Activated naive CD4-positive, alpha-beta T cell (primary cell): ENCODE measurements at places on chromosomes 2 and 18.

- peak; percentile 16 for DNase-seq
Observed at GRCh38 chr2:126527836-126528490, 128.0 kb upstream of the GYPC start.

- no peak for DNase-seq
Observed at GRCh38 chr2:201414099-201415023, 36.9 kb downstream of the TRAK2 start.

GRCh38 chr2:101658387-101658786, 39.1 kb upstream of the MAP4K4 start:
- no peak for DNase-seq

GRCh38 chr2:28403370-28403956, 10.8 kb downstream of the FOSL2 start:
- DNase-seq = no peak

- no peak for DNase-seq
Observed at GRCh38 chr2:36783246-36783645, 86.7 kb downstream of the VIT start.

DNA sequence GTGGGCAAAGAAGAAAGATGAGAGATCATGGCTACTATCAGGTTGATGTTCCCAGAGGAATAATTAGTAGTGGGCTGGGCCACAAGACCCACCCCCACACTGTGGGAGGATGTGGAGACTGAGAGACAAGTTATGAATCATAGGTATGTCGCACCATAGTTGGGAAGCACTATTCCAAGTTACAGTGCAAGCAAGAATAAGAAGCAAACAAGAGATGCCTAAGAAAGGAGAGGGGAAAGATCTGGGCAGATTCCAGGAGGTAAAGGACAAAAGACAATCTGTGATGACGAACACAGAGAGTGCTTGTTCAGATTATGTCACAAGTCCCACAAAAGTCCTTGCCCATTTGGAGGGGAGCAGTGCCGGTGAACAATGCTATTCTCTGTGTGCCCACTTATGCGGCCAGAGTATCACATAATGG, 56.6 kb downstream of the FAM228A start:
- no peak for DNase-seq

- DNase-seq = no peak
Observed at GRCh38 chr2:169426069-169426663, 53.1 kb upstream of the BBS5 start.

DNA sequence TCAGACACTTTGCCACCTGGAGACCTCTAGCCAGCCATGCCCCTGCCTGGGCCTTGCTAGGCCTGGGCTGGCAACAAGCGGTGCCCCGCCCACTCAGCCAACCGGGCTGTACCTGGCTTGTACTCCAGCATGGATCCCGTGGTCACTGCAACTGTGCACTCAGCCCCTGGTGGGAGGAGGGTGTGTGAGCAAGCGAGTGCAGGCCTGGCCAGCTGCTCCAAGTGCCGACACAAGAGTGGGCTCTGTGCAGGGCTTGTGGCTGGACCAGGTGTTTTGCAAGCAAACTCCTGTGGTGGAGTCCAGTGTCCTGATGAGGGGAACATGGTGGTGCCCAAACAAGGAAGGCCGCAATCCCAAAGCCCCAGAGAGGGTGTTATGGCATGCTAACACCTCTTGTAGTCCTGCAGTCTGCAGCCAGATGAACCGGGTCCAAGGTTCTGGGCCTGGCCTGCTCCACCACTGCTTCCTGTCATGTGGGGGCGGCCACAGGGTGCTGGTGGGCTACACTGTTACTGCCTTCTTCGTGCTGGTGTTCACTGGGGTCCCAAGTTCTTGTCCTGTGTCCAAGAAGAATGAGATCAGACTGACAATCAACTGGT, 60.1 kb upstream of the CD28 start:
- no peak for DNase-seq
